ENCODE measurements at places on chromosomes 6 and 20. TPM values are rescaled to one million over a fixed set of nuclear protein-coding genes. Genes with fewer than 3 reads are reported as not detected.

- H3K4me3 ChIP-seq = no peak overlapping the region
- H3K27ac ChIP-seq = peak overlapping the region; percentile 15
- no peaks in the 10 kb centered on the region for H3K27me3 ChIP-seq
- peaks cover 14% of the 10 kb centered on the region for H3K4me1 ChIP-seq
- peak; percentile 67 for DNase-seq
Observed at GRCh38 chr6:107679457-107679856, 144.7 kb downstream of the SCML4 start.

DNA sequence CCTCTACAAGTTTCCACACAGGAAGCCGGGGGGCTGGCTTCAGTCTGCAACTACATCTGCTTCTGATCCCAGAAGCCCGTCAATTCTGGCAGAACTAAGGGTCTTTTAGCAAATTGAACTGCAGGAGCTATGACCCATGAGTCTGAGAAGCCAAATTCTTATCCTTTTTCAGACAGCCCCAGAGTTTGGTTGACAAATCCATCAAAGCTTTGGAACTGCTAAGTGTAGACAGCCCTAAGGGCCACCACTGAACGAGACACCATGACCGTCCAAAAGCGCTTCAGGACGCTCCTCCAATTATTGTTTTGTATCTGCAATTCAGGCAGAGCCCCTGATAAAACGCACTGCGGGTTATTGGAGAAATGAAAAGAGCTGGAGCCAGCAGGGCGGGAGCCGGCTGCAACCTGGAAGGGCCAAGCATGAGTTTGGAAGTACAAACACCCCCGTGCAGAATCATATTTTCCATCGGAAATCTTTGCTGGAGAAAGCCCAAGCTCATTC lies 67.1 kb downstream of the GNAS-AS1 start:
- no peak overlapping the region for H3K27ac ChIP-seq
- H3K4me3 ChIP-seq = no peak overlapping the region
- H3K27me3 ChIP-seq = peaks cover 2% of the 10 kb centered on the region
- H3K4me1 ChIP-seq = no peaks in the 10 kb centered on the region
- DNase-seq = no peak
- no peaks in the 10 kb centered on the region for H3K36me3 ChIP-seq

DNA sequence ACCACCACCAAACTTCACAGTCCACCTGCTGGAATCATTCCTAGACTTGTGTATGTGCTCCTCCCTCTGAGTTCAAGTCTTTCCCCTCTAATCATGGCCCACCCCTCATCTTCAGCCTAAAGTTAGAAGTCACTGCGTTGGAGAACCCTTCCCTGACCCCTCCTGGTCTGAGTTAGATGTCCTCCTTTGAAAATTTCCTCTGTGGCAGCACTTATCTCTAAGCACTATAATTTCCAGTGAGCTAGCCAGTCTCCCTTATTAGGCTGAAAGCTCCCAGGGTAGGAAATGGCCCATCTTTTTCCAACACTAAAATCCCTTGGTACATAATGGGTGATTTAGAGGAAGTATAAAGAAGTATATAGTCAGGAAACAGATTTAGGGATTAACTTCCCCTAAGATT lies 63.2 kb downstream of the SESN1 start:
- no peak for DNase-seq
- no peaks in the 10 kb centered on the region for H3K36me3 ChIP-seq
- H3K27ac ChIP-seq = no peak overlapping the region
- H3K27me3 ChIP-seq = no peaks in the 10 kb centered on the region

Gene BTN3A1
- total RNA-seq = 32.1 TPM

DNA sequence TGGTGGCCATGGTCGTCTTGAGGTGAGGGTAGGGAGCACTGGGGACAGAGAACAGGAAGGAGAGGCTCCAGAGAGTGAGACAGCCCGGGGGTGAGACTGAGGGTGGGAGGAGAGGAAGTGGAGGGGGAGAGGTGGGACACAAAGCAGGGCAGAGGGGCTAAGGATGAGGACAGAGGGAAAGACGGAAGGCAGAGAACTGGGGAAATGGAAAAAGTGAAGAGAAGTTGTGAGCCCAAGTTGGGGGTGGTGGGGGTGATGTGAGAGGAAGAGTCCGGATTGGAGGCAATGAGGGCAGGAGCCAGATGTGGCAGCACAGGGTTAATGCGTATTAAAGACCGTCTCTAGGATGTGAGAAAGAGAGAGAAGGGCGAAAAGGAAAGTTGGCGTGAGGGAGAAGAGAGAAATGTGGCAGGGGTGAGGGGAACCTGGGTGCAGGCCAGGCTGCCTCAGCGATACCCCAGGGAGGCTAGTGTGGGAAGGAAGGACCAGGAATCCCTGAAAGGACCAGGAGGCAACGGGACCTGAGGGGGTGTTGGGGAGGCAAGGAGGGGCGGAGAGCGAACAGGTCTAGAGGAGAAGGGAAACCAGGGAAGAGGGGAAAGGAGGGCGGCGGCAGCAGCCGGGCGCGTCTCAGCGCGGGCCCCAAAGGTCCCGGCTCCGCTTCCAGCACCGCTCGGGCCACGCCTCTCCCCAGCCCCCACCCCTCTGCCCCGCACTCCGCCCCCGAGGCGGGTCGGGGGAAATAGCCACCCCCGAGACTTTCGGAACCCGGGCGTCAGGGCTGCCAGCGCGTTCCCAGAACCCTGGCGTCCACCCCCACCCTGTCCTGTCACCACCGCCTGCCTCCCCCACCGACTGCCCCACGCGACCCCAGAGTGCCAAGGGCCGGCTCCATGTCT lies at the start of gene PPP1R18:
PPP1R18 (minus strand) TSS at position 637 of the 899 bp plus-strand sequence; CDS start at position 10, 627 bp downstream.
- H3K27me3 ChIP-seq = no peaks in the 10 kb centered on the region
- H3K36me3 ChIP-seq = no peaks in the 10 kb centered on the region

Gene SOD2
- 312 TPM for total RNA-seq

Gene IBTK
- 53.5 TPM for total RNA-seq

- peaks cover 4% of the 10 kb centered on the region for H3K27me3 ChIP-seq
- no peaks in the 10 kb centered on the region for H3K4me1 ChIP-seq
- no peak for DNase-seq
- H3K4me3 ChIP-seq = no peak overlapping the region
- no peaks in the 10 kb centered on the region for H3K36me3 ChIP-seq
Observed at GRCh38 chr6:109284675-109285074, 97.6 kb downstream of the CD164 start.

DNA sequence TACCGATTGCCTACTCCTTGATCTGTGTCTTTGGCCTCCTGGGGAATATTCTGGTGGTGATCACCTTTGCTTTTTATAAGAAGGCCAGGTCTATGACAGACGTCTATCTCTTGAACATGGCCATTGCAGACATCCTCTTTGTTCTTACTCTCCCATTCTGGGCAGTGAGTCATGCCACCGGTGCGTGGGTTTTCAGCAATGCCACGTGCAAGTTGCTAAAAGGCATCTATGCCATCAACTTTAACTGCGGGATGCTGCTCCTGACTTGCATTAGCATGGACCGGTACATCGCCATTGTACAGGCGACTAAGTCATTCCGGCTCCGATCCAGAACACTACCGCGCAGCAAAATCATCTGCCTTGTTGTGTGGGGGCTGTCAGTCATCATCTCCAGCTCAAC lies 13.5 kb downstream of the CCR6 start:
- no peaks in the 10 kb centered on the region for H3K4me1 ChIP-seq
- H3K27ac ChIP-seq = no peak overlapping the region
- H3K27me3 ChIP-seq = no peaks in the 10 kb centered on the region
- DNase-seq = no peak
- no peak overlapping the region for H3K4me3 ChIP-seq

GRCh38 chr6:116385921-116386320 lies 15.2 kb downstream of the DSE start:
- no peaks in the 10 kb centered on the region for H3K27me3 ChIP-seq
- no peak for DNase-seq
- H3K36me3 ChIP-seq = no peaks in the 10 kb centered on the region
- H3K4me3 ChIP-seq = no peak overlapping the region

Gene LGSN
- total RNA-seq = not detected

DNA sequence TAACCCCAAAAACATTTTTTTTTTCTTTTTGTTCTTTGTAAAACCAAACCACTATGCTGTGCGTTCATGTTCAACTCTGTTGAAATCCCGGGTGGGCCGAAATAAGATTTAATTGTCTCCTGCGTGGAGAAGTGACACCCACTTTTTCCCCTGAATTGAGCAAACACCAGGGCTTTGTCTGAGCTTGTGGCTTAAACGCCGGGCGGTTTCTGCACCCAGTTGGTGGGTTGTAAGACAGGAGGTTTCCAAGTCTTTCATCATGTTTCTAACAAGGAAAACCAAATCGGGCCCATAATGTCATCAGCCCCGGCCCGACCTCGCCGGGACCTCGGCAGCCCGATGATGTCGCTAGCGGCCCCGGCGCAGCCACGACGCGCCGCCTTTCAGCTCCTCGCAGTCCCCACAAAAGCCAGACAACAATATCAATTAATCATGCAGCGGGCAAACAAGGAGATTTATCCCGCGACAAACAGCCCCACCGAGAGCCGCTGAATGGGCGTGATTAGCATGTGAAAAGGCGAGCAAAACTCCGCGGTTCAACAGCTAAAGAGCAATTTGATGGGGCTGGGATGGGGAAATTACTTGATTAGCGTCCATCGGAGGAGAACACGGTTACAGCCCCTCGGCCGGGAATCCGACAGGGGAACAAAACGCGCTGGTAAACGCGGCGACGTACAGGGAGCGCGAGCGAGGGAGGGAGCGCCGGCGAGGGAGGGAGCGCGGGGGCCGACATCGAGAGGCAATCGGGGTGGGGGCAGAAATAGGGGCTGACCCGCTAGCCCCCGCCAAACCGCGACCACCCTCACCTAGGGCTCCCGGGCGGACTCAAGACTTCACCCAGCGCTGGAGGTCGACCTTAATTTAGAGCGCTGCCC lies 5.3 kb downstream of the LINC00237 start:
- peaks cover 12% of the 10 kb centered on the region for H3K4me1 ChIP-seq
- peaks cover 79% of the 10 kb centered on the region for H3K27me3 ChIP-seq
- H3K36me3 ChIP-seq = no peaks in the 10 kb centered on the region
- H3K27ac ChIP-seq = no peak overlapping the region

Gene CCDC170
- 6.8 TPM for total RNA-seq

DNA sequence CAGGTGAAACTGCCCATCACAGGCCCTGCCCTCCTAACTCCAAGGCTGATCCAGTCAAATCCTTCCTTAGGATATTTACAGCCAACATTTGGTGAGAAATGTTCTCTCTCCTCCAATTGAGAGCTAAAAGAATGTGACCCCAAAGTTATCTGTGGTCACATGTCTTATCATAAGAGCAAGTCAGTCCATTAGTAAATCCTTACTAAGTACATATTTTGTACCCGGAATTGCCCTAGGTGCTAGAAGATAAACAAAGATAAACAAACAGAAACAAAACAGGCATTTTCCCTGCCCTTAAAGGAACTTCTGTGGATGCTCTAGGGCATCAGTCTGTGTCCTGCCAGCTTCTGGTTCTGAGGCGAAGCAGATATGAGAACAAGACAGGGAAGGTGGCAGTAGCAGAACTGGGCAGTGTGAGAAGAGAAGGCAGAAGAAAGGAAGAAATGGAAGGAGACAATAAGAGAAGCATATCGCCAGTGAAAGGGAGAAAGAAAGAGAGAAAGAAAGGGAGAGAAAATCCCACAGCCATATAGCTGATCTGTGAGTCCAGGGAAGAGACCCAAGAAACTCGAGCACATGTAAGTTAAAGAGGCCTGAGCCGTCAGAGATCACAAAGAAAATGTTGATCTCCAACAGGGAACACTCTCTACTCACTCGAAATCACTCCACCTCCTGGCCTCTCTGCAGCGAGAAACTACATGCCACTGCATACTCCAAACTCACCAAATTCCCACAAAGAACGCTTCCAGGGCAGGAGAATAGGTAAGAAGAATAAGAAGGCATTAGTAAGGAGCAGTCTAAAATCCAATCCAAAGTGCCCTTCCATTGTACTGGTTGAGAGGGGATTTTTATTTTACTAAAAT lies 41.7 kb downstream of the CDK5RAP1 start:
- peaks cover 3% of the 10 kb centered on the region for H3K4me1 ChIP-seq
- no peak overlapping the region for H3K27ac ChIP-seq
- H3K4me3 ChIP-seq = no peak overlapping the region
- H3K27me3 ChIP-seq = no peaks in the 10 kb centered on the region
- DNase-seq = no peak
- H3K36me3 ChIP-seq = no peaks in the 10 kb centered on the region

- no peaks in the 10 kb centered on the region for H3K4me1 ChIP-seq
- H3K27me3 ChIP-seq = peaks cover 6% of the 10 kb centered on the region
- no peak overlapping the region for H3K27ac ChIP-seq
- H3K4me3 ChIP-seq = no peak overlapping the region
- no peaks in the 10 kb centered on the region for H3K36me3 ChIP-seq
Observed at GRCh38 chr6:20028562-20028961, 183.7 kb downstream of the MBOAT1 start.

Gene METTL24
- 3.3 TPM for total RNA-seq

Data from adrenal gland (tissue), 19 donors.